ENCODE measurements at places on chromosomes 4 and X. TPM values are rescaled to one million over a fixed set of nuclear protein-coding genes. Genes with fewer than 3 reads are reported as not detected.

The ATP8A1 gene
- total RNA-seq, result 0.11 TPM

The EDA gene
- not detected for total RNA-seq

GRCh38 chrX:46117234-46117633 lies 428.0 kb downstream of the ZNF674 start:
- DNase-seq, result no peak
- no peaks in the 10 kb centered on the region for H3K4me1 ChIP-seq
- no peaks in the 10 kb centered on the region for H3K36me3 ChIP-seq
- no peak overlapping the region for H3K4me3 ChIP-seq

DNA sequence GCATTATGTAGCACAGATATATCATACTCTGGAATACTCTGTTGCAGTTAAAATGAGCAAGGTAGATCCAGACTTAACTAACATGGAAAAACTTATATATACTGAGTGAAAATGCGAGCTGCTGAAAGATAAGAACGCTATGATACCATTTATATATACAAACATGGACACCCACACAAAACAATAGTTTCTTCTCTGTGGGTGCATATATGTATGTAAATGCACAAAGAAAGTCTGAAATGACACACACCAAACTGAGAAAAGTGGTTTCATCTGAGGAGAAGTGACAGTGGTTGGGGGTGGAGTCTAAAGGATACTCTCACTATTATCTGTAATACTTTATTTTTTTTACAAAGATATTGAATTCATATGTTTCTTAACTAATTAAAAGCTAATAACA lies 12.2 kb upstream of the FGF2 start:
- H3K36me3 ChIP-seq, result no peaks in the 10 kb centered on the region
- DNase-seq, result no peak
- H3K27me3 ChIP-seq, result no peaks in the 10 kb centered on the region
- H3K4me1 ChIP-seq, result peaks cover 10% of the 10 kb centered on the region

DNA sequence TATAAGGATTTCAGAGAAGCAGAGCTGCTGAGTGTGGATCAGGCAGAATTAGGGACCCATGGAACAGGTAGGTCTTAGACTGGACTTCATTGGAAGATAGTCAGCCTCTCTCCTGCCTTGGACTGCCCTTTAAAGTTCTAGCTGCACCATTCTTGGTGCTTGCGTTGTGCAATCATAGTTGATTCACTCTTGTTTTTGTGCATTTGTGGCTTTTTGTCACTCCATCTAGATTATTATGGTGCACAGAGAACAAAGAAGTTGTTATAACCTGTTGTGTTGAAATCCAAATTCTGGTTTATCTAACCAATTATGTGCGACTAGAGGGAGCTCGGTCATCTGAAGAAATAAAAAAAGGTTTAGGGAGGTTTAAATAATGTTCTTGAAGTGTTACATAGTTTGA lies 59.3 kb downstream of the JADE1 start:
- H3K4me1 ChIP-seq, result peaks cover 20% of the 10 kb centered on the region
- H3K36me3 ChIP-seq, result peaks cover 65% of the 10 kb centered on the region
- DNase-seq, result peak; percentile 57

GRCh38 chrX:154727418-154727817 lies 23.5 kb downstream of the GAB3 start:
- peaks cover 40% of the 10 kb centered on the region for H3K4me1 ChIP-seq
- no peaks in the 10 kb centered on the region for H3K27me3 ChIP-seq
- peak; percentile 43 for DNase-seq
- no peaks in the 10 kb centered on the region for H3K36me3 ChIP-seq
- H3K4me3 ChIP-seq, result no peak overlapping the region

DNA sequence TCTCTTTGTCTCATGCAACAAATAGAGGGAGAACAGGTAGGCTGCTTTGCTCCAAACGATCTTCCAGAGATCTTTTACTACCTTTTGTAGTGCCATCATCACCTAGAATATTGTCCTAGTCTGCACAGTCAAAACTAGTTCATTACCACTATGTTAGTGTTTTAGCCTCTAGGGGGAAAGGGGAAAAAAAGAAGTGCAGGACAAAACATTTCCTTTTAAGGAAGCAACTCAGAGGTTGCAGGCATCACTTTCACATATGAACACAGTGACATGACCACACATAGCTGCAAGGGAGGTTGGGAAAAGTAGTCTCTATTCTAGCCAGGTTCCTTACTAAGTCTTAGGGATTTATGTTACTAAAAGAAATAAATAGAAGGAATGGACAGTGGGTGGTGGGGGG lies 39.3 kb upstream of the RAP2C start:
- no peak overlapping the region for H3K4me3 ChIP-seq
- H3K4me1 ChIP-seq, result no peaks in the 10 kb centered on the region
- DNase-seq, result no peak
- H3K36me3 ChIP-seq, result no peaks in the 10 kb centered on the region
- no peak overlapping the region for H3K27ac ChIP-seq

DNA sequence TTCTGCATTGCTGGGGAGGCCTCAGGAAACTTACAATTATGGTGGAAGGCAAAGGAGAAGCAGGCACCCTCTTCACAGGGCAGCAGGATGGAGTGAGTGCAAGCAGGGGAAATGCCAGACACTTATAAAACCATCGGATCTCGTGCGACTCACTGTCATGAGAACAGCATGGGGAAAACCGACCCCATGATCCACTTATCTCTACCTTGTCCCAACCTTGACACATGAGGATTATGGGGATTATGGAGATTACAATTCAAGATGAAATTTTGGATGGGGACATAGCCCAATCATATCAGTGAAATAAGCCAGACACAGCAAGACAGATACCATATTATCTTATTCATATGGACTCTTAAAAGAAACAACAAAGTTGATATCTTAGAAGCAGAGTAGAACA lies 134.9 kb downstream of the C4orf33 start:
- H3K36me3 ChIP-seq, result no peaks in the 10 kb centered on the region
- no peaks in the 10 kb centered on the region for H3K4me1 ChIP-seq
- no peak overlapping the region for H3K27ac ChIP-seq
- no peak for DNase-seq

GRCh38 chr4:2135083-2135482 lies 76.0 kb downstream of the NAT8L start:
- no peak overlapping the region for H3K27ac ChIP-seq
- H3K27me3 ChIP-seq, result no peaks in the 10 kb centered on the region
- DNase-seq, result peak; percentile 12
- H3K4me1 ChIP-seq, result no peaks in the 10 kb centered on the region
- H3K4me3 ChIP-seq, result no peak overlapping the region
